ENCODE measurements at places on chromosomes 12 and 14.

DNA sequence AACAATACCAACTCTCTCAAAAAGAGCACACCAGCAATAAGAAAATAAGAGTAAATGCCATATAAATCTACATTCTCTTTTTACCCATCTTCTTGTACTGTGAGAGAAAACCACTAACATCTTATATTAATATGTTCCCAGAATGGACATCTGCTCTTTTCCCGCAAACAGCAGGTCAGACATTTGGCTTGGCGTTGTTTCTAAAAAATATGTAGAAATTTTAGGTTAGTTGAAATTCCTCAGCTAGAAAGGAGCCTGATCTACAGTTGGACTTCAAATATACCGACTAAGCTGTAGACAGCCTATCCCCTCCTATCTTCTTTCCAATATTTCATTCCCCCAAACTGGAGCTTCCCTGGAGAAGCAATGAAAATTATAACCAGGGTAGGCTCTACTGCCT lies 88.7 kb downstream of the PPP2R5E start:
- no peak for DNase-seq

DNA sequence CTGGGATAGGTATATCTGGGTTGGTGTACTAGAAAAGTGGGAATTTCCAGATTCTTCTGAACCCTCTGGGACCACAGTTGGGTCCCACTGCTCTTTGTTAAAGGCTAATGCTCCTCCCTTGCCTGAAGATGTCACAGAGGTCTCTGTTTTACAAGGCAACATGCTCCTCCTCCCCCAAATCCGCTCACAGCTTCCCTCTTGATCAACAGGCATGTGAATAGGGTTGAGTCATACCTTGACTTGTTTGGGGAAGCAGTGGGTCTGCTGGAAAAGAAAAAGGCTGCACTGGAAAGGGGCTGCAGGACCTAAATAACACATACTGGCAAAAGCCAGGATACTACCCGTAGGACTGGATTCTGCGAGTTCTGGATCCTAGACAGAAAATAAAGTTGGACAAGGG lies 165.4 kb upstream of the TMEM260 start:
- no peak for DNase-seq

DNA sequence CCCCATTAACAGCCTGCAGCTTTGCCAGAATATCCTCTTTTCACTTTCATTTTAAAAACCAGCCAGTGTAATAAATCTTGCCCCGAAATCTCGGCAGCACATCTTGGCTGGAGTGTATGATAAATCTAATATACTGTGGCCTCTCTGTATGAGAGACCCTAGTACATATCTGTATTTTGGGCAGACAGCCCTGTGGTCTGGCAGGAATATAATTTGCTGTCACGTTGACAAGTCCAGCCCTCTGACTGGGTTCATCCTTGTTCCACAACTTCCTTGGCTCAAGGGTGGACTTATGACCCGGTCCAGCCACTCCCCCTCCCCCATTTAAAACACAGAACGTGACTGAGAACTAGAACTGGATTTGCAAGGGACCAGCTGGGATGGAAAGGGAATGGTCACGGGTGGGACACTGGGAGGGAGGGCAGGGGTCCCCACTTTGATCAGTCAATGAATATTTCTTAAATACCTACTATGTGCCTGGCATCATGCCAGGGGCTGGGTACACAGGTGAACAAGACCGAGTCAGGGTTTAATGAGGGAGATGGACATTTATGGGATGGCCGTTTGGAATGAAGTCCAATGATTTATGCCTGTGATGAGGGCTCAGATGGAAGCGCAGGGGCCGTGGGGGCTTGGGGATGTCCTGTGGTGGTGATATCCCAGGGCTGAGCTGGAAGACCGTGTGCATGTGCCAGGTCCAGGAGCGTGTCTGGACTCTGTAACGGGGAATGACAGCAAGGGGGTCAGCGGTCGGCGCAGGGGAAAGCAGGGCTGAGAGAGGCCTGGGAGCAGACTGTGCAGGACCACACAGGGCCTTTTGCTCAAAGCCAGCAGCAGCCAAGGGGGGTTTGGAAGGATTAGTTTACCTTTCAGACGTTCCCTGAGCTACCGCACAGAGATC lies 190.5 kb downstream of the PHETA1 start:
- DNase-seq = no peak

GRCh38 chr14:74804219-74804825 lies 41.2 kb downstream of the YLPM1 start:
- peak; percentile 11 for DNase-seq

DNA sequence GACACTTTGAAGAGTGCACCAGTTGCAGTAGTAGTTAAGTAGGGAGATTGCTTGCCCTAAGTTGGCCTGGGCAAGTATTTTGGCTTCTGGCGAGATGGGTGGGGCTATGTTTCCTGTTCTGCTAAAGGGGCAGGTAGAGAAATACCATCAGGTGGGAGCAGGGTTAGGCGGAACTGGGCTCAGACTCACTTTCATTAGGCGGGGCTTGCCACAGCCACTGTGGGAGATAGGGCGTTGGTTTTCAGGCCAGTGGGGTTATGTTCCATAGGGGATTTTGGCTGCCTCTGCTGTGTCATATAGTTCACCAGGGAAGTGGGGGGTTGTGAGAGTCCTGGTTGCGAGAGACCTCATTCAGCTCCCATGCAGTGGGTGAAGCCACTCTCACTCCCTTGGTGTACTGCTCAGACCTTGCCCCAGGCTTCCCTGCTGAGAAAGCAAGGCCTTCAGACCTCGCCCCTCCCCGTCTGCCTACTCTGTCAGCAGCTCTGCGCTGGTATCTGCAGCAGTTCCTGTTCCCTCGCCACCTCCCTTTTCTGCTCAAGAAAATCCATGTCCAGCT lies 43.3 kb downstream of the AEBP2 start:
- no peak for DNase-seq

DNA sequence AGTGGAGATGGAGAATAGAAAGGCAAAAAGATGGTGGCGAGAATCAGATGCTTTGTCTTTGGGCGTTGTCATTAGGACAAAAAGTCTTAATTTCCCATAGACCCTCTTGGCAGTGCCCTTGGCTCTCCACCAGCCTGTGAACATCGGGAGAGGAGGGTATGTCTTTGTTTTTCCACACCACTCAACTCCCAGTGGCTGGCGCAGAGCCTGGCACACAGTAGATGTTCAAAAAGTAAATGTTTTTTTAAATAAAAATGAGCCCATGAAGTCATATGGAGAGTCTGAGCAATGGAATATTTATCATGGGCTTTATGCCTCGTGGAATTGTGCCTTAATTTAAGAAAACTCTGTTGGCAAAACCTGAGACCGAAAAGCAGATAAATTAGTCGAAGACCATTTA lies 90.4 kb downstream of the SRGAP1 start:
- no peak for DNase-seq

DNA sequence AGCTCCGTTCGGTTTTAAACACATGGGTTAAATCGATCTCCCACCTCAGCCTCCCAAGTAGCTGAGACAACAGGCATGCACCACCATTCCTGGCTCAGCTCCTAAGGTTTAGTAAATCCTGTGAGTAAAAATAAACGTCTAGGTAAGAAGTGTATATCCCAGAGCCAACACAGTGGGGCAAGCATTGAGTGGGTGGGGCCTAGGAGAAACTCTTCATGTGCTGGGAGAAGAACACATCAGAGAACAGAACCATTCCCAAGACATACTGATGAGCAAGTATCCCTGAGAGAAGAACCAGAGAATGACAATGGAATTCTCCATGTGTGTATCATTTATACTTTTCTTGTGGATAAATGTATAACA lies 86.3 kb downstream of the SEC23A start:
- no peak for DNase-seq

GRCh38 chr14:22491683-22492621 lies 97.1 kb downstream of the DAD1 start:
- no peak for DNase-seq

DNA sequence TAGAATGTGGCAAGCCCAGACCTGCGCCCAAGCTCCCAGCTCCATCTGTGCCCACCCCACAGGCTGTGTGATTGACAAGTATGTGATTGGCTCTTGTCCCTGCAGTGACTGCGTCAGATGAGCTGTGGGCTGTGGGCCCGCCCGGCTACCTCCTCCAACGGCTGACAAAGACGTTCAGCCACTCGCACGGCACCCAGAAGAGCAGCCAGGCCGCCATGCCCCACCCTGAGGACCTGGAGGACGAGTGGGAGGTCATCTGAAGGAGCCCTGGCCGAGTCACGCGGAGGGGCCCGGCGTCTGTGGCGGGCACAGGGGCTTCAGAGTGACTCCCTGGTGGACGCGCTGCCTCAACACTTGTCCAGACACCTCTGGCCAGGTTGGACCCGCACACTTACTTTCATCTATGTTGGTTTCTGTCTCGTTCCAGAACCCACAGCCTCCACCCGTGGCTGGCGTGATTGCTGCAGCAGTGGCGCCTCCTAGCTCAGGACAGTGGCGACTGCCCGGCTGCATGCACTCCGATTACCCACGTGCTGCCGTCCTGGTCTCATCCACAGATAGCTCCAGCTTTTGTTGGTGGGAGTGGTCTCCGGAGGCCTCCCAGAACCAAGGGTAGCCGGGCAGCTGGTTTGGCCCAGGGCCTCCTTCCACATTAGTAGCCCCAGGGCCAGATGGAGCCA lies 11.4 kb downstream of the ANKRD9 start:
- no peak for DNase-seq

DNA sequence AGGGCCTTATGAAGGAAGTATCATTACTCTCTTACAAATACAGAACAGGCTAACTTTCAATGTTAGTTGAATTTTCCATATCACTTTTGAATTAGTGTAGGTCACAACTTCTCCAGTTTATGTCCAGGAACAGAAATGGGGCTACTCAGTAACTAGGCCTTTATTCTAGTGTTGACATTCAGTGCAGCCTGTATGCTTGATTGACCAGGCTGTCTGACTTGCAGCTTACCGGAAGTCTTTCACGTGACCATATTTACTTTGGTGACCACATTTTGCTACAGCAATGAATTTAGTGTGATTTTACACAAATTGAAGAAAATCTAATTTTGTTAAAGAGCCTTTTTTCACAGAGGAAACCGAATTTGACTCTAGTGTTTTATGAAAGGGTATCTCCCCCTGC lies 12.4 kb downstream of the MTERF2 start:
- no peak for DNase-seq

GRCh38 chr12:47087088-47087688 lies 7.4 kb upstream of the AMIGO2 start:
- no peak for DNase-seq

- no peak for DNase-seq
These were observed 283.1 kb downstream of the FLRT2 start for GRCh38 chr14:85813040-85813439.

- no peak for DNase-seq
These were observed 1.7 kb downstream of the KSR2 start for GRCh38 chr12:117967043-117967442.

DNA sequence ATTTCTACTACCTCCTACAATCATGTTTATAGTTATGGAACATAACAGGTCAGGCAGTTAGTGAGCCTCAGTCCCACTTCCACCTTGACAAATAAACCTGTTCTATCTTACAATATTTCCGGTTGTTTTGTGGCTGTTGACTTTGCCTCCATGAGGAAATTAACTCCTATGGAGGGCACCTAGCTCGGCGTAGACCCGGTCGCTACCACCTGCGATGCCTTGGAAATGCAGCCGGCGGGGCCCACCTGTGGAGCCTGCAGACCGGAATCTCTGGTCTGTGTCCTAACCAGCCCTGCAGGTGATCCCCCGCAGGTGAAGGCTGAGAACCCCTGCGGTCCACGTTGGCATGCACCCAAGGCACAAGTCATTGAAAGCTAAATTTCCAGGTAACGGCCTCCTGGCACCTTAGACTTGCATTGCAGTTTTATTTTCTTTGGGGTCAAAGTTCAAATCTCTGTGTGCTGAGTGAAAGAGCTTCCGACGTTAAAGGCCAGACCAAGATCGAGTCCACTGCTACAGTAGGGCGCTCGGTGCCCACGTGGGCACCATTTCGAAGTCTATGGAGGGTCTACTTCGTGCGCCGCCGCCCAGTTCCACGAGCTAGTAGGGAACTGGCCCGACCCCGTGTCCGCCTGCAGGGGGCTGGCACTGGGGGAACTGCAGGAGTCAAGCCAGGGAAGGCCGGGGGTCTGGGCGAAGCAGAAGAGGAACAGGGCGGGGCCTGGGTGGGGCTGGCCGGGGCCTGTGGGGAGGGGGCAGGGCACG lies 782 bp upstream of the PIWIL1 start:
- DNase-seq = no peak

- no peak for DNase-seq
These were observed 103.6 kb upstream of the ESRRB start for GRCh38 chr14:76272349-76272748.

DNA sequence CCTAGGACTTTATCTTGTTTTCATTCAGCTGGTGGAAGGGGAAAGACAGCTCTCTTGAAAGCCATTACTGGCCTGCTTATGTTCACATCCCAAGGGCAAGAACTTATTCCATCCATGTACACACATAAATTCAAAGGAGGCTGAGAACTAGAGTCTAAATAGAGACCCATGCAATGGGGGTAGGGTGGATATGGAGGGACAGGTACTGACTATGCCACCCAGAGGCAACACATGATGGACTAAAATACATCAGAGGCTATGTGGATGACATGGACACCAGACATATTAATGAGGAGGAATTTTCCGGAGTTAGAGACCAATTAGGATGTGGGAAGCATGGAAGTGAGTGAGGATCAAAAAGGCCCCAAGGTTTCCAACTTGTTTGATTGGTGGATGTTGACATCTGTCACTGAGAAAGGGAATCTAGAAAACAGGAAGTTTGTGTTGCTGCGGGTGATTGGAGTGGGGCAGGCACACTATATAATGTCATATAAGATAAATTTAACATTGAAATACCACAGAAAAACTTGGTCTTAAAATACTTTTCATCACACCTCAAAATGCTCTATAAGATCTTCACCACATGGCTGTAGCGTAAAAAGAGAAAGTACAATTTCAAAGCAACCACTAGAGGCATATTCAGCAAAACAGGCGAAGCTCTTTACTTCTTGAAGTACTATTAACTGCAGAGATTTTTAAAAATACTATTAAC lies 130.4 kb downstream of the GRIP1 start:
- DNase-seq = no peak

DNA sequence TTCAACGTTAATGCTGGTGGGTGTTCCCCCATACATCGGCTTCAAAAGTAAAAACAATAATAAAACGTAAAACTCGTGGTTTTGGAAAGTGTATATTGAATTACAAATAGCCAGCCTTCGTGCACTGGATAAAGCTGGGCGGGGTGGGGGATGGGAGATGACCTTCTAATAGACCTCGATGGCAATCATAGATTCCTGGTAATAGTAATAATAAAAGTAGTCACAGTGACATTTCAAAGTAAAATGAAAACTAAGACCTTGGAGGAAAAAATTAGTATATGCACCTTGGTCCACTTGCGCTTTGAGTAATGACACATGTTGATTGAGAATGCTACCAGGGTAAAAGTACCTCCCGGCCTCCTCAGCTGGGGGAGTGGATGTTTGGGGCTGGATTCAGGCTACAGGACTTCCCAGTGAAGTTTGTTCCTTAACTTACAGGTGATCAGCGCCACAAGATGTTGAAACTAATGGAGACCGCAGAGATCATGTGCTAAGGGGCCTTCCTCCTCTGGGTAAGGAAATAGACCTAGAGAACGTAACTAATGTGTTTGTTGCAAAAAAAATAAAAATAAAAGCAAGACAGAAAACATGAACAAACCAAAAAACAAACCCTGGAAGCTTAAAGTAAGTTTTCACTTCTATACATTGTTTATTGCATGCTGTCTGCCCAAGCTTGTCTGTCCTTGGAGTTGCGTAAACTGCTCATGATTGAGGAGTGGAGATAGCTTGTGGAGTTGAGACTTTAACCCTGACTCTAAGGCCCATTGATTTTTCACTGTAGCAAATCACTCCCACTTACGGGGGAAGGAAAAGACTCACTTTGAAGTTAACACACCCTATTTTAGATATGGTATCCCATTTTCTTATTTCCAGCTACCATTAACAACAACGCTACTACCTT lies 907 bp upstream of the LRIG3 start:
- DNase-seq = no peak

- no peak for DNase-seq
These were observed 13.9 kb upstream of the NR4A1 start for GRCh38 chr12:52037248-52037861.
